ENCODE measurements at places on chromosomes 4 and X. TPM values are rescaled to one million over a fixed set of nuclear protein-coding genes. Genes with fewer than 3 reads are reported as not detected.

Gene RIBC1
- total RNA-seq = 1.2 TPM

DNA sequence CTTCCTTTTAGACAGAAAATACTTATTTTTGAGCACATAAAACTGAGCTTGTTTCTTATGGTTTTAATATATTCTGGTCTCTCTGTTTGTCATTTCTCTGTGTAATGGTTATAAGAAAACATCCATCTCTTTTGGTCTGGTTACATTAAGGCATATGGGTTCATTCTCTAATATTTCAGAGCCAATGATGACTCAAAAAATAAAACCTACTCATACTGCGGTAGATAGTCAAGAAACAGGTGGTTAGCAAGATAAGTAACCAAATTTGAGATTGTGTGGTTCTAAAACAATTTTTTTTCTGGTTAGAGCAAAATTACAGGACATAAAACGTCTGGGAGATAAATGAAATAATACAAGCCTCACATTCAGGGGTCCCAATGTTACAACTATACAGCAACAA lies 654.5 kb downstream of the STIM2 start:
- no peak overlapping the region for H3K4me3 ChIP-seq
- H3K27me3 ChIP-seq = no peaks in the 10 kb centered on the region
- DNase-seq = no peak
- H3K36me3 ChIP-seq = no peaks in the 10 kb centered on the region

Gene WAS
- total RNA-seq = 0.61 TPM

DNA sequence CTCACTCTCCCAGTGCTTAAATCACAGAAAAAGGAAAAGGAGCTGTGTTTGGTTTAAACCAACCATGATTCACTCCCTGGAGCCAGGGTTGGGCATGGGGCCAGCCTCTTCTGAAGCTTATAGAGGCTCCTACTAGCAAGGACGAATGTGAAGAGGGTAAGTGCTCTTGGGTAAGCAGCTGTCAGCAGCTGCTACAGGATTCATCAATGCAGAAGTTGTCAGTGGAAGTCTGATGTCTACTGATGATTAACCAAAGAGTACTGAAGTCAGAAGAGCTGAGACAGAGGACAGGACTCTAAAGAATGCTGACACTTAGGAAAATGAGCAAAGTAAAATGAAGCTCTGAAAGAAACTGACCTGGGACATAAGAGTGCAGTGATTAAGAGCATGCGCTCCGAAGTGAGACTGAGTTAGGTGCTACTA lies 32.7 kb upstream of the JADE1 start:
- no peak overlapping the region for H3K27ac ChIP-seq
- 0 out of 2 replicates have a peak, but pooled peaks cover 3% of the 10 kb centered on the region for H3K4me1 ChIP-seq
- DNase-seq = no peak
- peaks cover 6% of the 10 kb centered on the region for H3K36me3 ChIP-seq

DNA sequence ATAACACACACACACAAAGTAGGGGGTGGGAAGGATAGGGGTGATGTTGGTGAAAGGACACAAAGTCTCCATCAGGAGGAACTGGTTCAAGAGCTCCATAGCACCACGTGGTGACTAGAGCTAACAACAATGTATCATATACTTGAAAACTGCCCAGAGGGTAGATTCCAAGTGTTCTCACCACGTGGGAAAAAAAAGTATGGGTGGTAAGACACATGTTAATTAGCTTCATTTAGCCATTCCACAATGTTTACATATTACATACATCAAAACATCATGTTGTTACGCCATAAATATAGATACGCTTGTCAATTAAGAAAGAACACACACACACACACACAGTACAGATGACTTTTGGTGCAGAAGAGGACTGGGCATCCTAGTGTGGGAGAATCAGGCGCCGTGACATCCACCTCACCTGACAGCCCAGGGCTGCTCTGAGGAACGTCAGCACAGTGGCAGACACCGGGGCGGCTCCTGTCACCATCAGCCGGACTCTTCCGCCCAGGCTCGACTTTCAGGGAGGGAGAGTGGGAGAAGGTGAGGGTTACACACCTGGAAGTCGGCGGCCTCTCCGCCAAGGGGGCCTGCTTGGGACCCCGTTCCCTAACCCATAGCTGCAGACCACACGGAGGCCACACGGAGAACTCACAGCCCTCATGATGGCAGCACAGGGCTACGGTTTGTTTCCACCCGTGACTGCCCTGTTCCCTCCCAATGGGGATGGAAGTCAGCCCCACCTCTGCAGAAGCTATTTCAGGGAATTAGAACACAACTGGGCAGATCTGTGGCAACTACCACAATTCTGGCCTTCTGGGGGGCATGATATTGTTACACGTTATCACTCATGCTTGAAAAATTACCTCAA lies 31.8 kb upstream of the CENPU start:
- H3K36me3 ChIP-seq = no peaks in the 10 kb centered on the region
- H3K27ac ChIP-seq = no peak overlapping the region
- H3K27me3 ChIP-seq = no peaks in the 10 kb centered on the region
- peak; percentile 41 for DNase-seq
- H3K4me1 ChIP-seq = no peaks in the 10 kb centered on the region
- no peak overlapping the region for H3K4me3 ChIP-seq

- H3K27me3 ChIP-seq = no peaks in the 10 kb centered on the region
- no peak overlapping the region for H3K4me3 ChIP-seq
- H3K4me1 ChIP-seq = no peaks in the 10 kb centered on the region
Observed at GRCh38 chrX:147894366-147894963, 17.3 kb upstream of the FMR1 start.

DNA sequence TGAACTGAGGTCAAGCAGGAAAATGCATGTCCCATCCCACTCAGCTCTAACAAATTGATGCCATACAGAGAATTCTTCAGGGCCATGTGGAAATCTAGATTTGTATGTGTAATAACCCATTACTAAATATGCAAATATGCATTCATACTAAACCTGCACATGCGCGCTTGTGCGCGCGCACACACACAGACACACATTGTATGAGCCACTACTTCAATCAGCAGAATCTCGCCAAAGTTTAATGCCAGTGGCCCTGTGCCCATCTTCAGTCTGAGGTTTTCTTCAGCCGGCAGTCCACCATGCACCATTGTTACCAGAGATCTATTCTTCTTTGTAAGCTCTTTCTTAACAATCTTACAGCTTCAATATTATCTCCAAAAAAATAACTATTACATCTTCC lies 276.4 kb downstream of the PDGFC start:
- no peaks in the 10 kb centered on the region for H3K4me1 ChIP-seq
- DNase-seq = no peak
- H3K36me3 ChIP-seq = no peaks in the 10 kb centered on the region

- no peaks in the 10 kb centered on the region for H3K27me3 ChIP-seq
- H3K4me3 ChIP-seq = no peak overlapping the region
- H3K4me1 ChIP-seq = no peaks in the 10 kb centered on the region
- no peaks in the 10 kb centered on the region for H3K36me3 ChIP-seq
- no peak overlapping the region for H3K27ac ChIP-seq
Observed at GRCh38 chr4:173153445-173153844, 15.2 kb upstream of the GALNT7 start.

GRCh38 chrX:110600745-110601310 lies 194.8 kb downstream of the CHRDL1 start:
- no peak for DNase-seq
- no peaks in the 10 kb centered on the region for H3K4me1 ChIP-seq
- no peak overlapping the region for H3K27ac ChIP-seq

DNA sequence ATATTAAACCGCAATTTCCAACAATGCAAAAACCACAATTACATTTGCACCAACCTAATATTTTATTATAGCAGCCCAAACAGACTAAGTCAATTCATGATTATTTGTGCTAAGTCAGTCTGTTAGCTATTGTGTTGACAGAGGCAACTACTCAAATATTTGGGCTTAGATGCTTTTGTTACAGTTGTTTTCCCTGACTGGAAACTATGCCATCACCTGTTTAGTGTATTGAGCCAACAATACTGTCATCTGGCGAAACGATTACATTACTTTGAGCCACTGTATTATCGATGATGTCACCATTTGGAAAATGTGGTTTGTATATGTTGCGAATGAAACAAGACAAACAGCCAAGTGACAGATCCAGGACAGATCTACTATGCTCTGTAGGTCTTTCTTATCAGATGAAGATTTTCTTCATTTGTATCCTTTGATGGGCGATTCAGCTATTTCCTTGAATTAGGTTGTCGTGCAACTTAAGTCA lies 38.7 kb upstream of the INTS6L start:
- no peaks in the 10 kb centered on the region for H3K36me3 ChIP-seq
- no peaks in the 10 kb centered on the region for H3K27me3 ChIP-seq
- no peak for DNase-seq
- no peak overlapping the region for H3K4me3 ChIP-seq
- no peaks in the 10 kb centered on the region for H3K4me1 ChIP-seq

DNA sequence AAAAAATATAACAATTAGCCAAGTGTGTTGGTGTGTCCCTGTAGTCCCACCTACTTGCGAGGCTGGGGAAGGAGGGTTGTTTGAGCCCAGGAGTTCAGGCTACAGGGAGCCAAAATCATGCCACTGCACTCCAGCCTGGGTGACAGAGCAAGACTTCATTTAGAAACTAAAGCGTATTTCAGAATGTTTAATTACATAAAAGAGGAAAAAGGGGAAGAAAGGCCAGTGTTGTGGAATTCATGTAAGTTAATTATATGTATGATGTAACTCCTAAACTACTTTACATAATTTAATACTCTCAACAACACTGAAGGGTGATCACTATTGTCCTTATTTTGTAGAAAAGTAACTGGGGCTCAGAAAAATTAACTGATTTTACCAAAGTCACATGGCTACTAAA lies 67.2 kb upstream of the HOPX start:
- no peak overlapping the region for H3K27ac ChIP-seq
- no peak overlapping the region for H3K4me3 ChIP-seq
- H3K4me1 ChIP-seq = no peaks in the 10 kb centered on the region
- H3K27me3 ChIP-seq = no peaks in the 10 kb centered on the region
- DNase-seq = no peak

GRCh38 chr4:61294936-61295335 lies 94.8 kb downstream of the ADGRL3 start:
- no peaks in the 10 kb centered on the region for H3K36me3 ChIP-seq
- H3K27me3 ChIP-seq = no peaks in the 10 kb centered on the region
- H3K4me1 ChIP-seq = peaks cover 8% of the 10 kb centered on the region
- H3K27ac ChIP-seq = no peak overlapping the region

DNA sequence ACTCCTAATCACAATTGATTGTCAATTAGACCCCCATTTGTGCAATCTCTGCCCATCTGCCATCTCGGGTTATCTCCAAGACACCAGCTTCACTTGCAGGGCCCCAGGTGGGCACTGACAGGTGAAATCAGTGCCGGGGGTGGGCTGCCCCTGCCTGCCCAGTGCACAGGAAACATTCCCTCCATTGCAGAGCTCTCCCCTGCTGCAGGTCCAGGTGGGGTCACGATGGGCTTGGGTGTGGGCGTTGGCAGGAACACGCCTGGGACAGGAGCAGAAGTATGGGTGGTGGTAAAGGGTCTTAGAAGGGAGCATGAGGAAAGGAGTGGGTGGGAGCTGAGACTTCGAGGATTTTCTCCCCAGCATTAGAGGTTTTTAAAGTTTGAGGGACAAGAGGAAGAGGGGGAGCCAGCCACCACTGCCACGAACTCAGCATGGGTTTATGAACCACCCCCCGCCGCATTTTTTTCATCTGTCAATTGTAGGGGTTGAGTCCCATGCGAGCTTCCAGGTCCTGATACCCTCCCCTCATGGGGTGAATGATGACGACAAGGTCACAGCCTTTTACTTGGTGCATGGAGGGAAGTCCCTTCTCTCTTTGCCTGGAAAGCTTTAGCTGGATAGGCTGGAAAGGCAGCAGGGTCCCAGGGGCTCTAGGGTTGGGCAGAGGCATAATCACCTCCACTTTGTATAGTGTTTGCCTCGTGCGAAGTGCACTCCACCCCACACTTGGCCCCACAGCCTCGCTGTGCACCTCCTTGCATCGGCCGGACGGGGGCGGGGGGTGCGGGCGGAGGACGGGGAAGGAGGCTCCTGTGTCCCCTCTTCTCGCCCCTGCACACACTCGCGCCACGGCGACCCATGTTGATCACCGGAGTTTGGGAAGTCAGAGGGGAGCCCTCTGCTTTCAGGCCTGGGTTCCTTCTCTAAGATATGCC lies 3.5 kb upstream of the NKX1-1 start:
- H3K36me3 ChIP-seq = no peaks in the 10 kb centered on the region
- no peak for DNase-seq
- H3K4me3 ChIP-seq = peak overlapping the region; percentile 8
- H3K27me3 ChIP-seq = peaks cover 64% of the 10 kb centered on the region
- H3K27ac ChIP-seq = no peak overlapping the region
